ENCODE measurements at places on chromosomes 6 and 20.

DNA sequence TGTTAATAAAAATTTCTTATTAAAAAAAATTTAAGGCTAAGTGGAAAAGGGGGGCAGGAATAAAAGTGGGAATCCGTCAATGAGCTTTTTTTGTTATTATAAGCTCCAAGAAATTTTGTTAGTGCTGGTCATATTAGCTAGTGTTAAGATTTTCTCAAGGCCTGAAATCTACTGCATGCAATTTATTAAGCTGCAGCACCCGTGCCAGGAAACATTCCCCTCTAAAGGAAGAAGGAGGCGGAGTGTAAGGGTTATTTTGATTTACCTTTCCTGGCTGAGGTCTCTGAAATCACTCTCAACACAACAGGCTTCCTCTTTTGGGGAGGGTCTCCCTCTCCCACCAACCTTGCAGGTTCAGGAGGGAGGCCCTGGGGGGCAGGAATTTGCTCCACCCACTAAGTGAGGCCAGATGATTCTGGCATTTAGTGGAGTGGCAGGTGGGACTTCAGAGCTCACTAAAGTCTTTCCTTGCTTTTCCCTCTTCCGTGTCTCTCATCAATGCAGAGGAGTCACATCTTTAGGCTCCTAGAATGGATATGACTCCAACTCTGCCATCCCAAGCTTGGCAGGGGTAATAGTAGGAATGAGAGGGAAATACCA lies 168.8 kb downstream of the BCAS1 start:
- DNase-seq = no peak

GRCh38 chr6:136508725-136509392 lies 41.4 kb downstream of the MAP7 start:
- DNase-seq = peak; percentile 69

DNA sequence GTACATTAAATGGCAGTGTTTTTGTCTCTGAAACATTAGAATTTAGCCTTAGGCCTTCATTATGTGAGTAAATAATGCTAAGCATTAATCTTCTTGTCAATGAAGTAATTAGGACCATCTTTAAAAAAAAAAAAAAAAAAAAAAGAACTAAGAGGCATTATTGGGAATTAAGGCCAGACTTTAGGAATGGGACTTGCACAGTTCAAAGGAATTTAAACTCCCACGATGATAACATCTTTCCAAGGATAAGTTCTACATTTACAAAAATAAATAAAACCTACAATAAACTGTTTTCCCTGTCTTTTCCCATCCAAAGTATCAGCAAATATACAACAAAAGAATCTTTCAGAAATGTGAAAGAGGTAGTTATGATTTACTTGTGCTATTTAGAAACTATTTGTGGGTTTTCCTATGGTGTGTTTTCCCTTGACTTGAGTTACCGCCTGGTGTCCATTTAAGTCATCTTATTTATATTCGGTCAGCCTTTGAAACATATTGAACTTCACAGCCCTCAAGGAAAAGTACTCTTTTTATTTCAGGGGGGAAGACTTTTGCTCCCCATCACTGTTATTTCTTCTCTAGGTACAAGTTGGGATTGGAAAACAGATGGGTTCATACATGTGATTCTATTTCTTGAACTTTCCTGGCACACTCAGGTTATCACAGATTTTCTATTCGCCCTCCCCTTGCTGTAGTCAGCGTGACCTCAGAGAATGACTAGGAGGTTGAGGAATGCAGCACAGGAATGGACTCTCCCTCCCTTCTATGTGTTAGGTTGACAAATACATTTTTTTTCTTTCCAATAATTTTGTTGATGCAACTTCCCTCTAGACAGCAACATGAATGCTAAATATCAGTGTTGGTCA lies 13.6 kb downstream of the STMND1 start:
- peak; percentile 81 for DNase-seq

DNA sequence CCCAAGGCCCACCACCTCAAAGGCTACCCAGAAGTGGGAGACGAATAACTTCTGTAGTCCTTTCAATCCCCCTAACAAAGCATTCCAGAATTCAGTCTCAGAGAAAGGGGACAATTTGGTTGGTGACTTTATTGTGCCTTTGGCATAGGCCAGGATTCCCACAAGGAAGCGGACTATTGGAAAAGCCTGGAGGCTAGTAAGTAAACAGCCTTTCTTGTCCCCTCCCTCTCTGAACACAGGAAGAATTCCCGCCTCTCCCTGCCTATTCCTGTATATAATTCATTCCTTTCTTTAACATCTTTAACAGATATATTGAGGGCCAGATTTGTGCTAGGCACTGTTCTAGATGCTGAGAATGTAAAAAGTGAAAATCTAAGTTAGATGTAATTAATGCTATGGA lies 36.1 kb downstream of the RNF8 start:
- no peak for DNase-seq

GRCh38 chr20:39939241-39939865 lies 749.7 kb downstream of the MAFB start:
- DNase-seq = no peak

DNA sequence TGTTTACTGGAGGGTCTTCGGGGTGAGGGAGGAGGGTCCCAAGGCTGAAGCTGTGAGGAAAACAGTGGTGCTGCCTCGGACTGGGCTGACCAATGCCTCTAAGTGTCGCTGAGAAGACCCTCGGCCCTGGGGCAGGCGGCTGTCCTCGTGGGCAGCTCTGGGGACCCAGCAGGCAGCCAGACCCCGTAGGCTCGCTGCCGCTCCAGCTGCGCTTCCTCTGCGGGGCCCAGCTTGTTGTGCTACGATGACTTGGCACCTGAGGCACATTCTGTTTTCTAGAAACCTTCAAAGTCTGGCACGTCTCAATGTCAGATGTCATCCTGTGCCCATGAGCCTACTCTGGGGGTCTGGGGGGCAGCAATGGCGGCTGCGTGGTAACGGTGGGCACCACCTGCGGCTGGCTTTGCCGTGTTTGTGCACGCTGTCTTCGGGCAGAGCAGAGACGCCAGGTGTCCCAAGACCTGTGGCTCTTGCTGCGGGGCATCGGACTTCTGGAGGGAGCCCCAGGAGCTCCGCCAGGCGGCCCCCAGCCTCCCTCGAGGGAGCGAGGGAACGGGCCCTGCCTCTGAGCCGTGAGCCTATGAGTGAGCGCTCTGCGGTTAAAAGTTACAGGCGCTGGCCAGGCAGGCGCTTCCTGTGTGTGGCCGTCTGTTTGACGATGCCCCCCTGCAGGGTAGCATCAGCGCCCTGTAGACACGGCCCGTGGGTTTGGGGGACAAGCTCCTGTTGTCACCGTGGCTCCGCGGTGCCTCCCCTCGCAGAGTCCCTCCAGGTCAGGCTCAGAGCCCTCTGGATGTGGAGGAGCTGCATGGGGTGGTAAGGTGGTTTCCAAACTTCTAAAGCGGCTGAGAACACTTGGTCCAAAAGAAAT lies 6.8 kb downstream of the SLC17A9 start:
- no peak for DNase-seq

DNA sequence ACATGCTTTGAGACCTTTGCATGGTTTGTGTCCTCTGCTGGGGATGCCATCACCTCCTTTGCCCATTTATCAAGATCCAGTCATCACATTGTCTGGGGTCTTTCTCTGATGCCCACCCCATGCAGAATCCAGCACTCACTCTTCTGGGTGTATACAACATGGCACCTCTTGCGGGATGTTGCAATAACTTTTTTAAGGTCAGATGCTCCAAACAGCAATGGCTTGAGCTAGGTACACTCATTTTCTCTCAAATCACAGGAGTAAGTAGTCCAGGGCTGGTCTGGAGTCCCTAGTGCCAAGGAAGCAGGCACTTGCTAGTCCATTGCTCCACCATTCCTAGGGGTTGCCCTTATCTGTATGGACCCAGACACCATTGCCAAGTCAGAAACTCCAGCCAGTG lies 196.6 kb upstream of the KCNG1 start:
- no peak for DNase-seq

GRCh38 chr6:71474942-71475341 lies 186.3 kb downstream of the OGFRL1 start:
- no peak for DNase-seq

- no peak for DNase-seq
These were observed 43.7 kb downstream of the STK35 start for GRCh38 chr20:2145376-2145775.

GRCh38 chr6:111703723-111704122 lies 98.0 kb upstream of the TRAF3IP2 start:
- DNase-seq = no peak

DNA sequence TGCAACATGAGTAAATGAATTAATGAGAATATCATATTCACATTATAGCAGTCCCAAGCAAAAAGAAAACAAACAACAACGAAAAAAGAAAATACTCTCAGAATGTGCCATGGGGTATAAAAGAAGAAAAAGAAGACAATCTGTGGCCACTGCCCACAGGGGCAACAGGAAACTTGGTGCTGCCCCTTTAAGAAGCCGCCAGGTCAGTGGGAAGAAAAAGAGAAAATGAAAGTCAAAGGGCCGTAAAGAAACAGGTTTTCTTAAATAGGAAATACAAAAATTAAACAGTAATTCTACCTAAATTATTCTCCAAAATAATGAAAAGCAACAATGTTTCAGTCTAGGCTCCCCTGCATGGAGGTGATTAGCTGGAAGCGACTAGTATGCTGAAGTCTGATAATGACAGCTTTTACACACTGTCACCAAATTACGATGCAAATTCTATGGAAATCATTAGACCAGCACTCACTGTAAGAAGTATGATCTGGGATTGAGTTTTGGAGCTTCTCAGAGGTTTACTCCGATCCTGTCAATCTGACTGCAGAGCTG lies 23.6 kb downstream of the GMDS start:
- DNase-seq = peak; percentile 30

GRCh38 chr6:44268095-44268628 lies 2.1 kb upstream of the TMEM151B start:
- DNase-seq = peak; percentile 46

- DNase-seq = peak; percentile 53
These were observed 231.0 kb upstream of the GMDS start for GRCh38 chr6:2476376-2476775.

- no peak for DNase-seq
These were observed 5.2 kb upstream of the BPIFA2 start for GRCh38 chr20:33162753-33163152.

- DNase-seq = peak; percentile 47
These were observed 8.5 kb downstream of the JARID2 start for GRCh38 chr6:15254070-15254975.

DNA sequence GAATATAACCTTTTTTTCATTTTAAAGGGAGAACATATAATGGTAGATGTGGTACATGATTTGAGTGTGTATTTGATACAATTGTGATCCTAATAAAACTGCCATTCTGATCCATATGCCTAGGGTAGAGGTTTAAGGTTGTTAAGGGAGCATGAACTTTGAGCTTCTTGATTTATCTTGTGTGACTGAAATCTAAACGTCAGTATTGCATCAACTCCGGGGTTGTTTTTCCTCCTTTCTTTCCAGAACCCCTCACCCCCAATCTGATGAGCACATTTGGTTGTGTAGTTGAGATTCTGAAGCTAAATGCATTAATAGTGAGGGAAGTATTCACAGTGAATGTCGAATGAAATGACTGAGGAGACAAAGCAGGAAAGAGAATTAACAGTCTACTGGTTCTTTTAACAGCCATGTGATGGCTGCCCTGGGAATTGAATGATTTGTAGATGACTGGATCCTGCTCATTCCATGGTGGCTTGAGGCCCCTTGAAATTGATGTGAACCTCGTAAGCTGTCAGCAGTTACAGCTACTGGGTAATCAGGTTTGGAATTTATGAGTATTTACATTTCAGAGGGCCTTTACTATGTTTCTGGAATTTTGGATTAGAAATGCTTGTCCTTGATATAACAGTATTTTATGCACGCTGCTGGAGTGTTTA lies 44.8 kb downstream of the FARS2 start:
- peak; percentile 15 for DNase-seq

DNA sequence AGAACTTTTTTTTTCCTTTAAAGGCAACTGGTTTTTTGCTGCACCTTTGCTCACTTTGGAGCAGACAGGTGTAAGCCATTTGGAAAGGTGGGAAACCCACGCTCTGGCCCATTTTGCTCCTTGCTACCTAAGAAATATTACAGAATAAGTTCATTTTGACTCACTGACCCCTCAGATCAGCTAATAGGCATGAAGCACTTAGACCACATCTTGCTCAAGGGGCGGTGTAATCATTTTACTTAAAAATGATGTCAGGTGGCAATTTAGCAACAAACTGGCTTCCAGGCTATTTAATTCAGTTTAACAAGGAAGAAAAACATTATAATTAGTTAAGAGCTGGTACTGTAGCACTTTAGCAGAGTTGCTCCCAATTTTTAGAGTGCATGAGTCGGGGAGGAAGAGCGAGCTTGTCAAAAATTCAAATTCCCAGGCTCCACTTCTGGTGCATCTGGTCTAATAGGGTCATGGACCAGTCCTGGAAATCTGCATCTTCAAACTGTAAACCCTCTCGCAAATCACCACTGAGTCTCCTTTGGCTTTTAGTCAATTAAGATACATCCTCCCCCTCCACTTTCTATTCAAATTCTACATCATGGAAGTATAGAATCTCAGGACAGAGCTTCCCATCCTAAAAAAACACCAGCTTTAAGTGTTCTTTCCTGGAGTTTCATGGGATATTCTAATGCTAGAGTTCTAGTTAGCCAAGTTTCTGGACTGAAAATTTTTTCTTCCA lies 38.2 kb downstream of the JAG1 start:
- DNase-seq = no peak

- DNase-seq = no peak
These were observed 79.5 kb downstream of the FYN start for GRCh38 chr6:111793711-111794111.

- no peak for DNase-seq
These were observed 661 bp downstream of the FNDC11 start for GRCh38 chr20:63554361-63555278.

DNA sequence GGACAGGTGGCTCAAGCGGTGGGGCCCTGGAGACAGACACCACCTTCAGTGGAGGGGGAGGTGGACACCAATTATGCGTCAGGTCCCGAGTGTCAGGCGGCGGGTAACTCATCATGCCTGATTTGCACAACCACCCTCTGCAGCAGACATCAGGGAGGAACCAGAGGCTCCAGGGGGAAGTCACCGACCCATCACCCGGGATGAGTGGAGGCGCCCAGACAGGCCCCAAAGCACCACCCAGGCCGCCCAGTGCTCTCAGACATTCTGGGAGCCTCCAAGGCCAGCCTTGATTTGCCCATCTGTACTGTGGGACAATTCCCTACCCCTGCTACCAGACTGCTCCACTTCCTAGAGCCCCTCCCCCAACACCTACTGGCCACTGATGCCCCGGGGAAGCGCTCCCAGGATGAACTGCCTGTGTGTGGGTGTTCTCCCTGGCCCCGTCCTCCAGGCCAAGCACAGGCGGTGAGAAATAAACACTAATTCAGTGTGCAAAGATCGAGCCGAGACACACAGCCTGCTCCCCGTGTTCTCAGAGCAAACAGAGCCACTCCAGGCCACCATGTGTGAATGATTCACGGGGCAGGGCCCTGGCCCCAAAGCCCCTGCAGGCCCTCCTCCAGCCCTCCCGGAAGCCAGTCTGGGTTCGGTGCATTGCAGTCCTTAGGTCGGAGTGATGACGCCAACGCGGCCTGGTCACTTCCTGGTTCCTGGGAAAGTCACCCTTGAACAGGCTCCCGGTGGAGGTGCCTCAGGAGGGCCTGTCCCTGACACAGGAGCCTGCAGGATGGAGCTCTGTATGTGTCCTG lies 107.2 kb downstream of the ASXL1 start:
- DNase-seq = peak; percentile 85

- DNase-seq = no peak
These were observed 72.8 kb upstream of the CEP85L start for GRCh38 chr6:118724211-118724610.

GRCh38 chr20:2508631-2509467 lies at the start of gene ZNF343:
TSS of gene ZNF343 (minus strand) at chr20:2508915. CDS start at chr20:2493895, 15,020 bp downstream.
- peak; percentile 78 for DNase-seq

- DNase-seq = peak; percentile 44
These were observed 111.0 kb upstream of the TFAP2D start for GRCh38 chr6:50602292-50602691.

Data from renal cortical epithelial cell (primary cell).